WTC11 (cell line): ENCODE measurements at places on chromosomes 13 and 19. TPM values are rescaled to one million over a fixed set of nuclear protein-coding genes. Genes with fewer than 3 reads are reported as not detected.

Gene DACT3
- 1.8 to 1.9 TPM (median 1.8 TPM) in 3 replicates for total RNA-seq

Gene ATP5F1D
- total RNA-seq = 262 to 277 TPM (median 270 TPM) in 3 replicates

GRCh38 chr13:73195091-73195490 lies 136.3 kb downstream of the KLF5 start:
- no peak for DNase-seq

GRCh38 chr19:1411255-1412191 lies 4.1 kb downstream of the DAZAP1 start:
- no peak for DNase-seq

DNA sequence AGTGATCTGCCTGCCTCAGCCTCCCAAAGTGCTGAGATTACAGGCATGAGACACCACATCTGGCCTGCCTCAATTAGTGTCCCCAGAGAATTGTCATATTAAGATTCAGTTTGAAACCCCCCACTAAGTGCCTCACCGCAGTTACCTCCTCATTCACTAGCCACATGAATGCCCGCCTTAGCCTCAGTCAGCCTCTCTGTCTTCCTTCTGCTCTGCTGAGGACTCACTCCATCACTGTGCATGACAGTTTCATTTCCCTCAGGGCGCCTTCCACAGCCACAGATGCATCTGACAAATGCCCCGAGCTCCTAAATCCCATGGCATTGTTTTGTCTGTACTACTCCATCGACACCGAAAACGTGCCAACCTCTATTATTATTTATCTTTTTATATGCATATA lies 23.3 kb downstream of the MIPEP start:
- no peak for DNase-seq
